Upper lobe of right lung (tissue), 1 donor: ENCODE measurements at places on chromosomes 1 and 21. TPM values are rescaled to one million over a fixed set of nuclear protein-coding genes. Genes with fewer than 3 reads are reported as not detected.

GRCh38 chr1:7352364-7352763, 418.7 kb upstream of the VAMP3 start:
- DNase-seq: no peak

DNA sequence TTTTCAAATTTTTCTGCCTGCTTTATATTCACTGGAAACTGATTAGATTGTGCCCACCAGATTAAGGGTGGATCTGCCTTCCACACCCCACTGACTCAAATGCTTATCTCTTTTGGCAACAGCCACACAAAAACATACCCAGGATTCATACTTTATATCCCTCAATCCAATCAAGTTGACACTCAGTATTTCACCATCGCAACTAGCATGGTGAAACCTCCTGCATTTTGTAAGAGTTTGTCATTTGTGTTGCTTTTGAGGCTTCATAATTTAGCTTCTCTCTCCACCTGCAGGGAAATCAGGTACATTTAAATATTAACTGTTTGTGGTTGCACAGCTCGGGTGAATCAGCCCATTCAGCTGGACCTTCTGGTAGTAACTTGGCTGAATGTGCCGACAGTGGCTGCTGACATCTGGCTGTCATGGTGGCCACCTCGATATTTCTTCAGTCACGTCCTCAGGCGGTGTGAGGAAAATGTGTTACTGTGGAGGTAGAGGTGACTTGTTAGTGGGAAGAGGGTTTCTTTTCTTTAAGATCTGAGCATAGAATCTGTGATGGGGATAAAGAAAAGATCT, 224.0 kb downstream of the PTBP2 start:
- no peak for DNase-seq

DNA sequence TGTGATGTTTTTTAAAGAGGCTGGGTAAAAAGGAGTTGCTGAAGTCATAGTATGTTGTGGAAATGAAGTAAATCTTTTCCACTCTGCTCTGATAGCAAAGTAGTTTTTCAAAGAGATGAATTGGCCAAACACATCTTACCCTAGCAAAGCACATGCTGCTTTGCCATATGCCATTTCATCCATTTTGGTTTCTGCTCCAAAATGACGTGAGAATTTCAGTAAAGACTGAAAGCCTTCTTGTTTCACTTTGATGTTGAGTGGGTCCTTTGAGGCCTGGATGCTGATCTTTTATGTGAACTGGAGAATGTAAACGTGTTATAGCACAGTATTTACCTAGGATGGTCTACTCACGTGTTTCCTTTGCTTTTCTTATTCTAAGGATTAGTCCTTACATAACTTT, 73.3 kb upstream of the PGD start:
- no peak for DNase-seq

DNA sequence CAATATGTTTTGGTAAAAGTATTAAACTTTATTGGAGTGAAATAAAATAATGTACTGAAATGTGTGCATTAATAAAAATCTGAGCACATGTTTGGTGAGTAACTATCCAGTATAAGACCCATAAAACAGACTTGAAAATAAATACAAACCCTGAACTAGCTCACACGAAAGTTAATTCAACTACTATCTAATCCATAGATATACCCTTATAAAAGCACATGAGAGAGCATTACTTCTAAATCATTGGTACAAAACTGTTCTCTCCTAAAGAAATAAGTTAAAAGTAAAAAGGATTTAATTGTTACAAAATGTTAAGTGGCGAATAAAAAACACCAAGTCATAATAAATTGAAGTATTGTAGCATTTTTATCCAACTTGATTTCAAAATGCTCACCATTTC, 295.6 kb downstream of the PTPRC start:
- no peak for DNase-seq

DNA sequence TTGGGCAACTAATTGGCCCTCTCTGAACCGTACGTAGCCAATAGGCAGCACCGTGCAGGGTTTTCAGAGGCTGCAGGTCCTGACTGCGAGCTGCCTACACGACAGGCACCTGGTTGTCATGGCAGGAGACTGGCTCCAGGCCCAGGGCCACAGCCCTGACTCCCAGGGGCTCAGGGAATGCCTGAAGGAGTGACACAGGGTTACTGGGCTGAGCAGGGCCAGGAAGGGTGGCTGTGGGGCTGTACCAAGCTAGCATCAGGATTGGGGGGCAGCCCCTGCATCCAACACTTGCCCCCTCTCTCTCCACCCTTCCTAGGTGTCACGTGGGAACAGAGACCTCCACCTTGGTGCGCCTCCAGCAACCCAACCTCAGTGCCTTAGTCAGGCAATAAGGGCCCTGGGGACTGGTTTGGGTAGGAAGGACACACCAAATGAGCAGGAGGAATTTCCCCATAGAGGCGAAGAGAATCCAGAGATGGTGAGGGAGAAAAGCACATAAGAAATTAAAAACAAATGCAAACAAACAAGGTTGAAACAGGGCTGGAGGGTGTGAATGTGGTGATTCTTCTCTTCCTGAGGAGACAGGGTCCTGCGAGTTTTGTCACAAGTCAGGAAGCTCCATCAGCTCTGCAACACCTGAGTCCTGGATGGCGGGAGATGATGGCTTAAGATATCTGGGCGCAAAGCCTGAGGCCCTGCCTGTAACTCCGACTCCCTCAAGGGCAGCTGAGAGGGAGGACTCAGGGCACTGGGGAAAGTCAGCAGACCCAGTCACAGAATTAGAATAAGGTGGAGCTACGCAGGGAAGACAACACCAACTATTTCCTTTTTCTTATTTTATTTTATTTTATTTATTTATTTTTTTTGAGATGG, 19.7 kb upstream of the RNU1-4 start:
- no peak for DNase-seq

Gene SNX7
- 14.8 TPM for total RNA-seq
